ENCODE measurements at places on chromosomes 4 and X.

DNA sequence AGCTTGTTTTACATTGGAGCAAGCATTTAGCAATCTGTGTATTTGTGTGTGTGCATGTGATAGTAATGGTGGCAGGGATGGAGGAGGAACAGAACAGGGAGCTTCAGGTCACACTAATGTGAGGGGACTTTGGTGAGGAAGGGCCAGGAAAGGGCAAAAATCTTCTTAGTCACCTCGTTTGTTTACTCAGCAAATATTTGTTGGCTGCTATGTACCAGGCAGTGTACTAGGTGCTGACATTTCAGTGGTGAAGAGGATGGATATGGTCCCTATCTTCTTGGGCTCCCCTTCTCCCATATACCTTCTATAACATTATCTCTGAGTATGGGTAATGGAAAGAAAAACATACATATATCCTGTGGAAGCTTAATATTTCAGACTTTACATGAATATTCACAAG lies 48.5 kb upstream of the HDAC8 start:
- DNase-seq, result no peak

DNA sequence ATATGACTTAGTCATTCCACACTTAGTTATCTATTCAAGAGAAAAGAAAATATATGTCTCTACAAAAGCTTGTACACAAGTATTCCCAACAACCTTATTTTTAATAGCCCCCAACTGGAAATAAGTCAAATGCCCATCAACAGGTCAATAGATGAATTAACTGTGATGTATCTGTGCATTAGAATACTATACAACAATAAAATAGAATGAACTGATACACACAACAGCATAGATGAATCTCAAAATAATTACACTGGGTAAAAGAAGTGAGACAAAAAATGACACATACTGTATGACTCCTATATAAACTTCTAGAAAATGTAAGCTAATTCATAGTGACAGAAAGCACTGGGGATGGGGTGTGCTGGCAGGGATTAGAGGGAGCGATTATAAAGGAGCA lies 354.1 kb upstream of the DIPK2B start:
- no peak for DNase-seq

GRCh38 chrX:26914232-26914631 lies 548.9 kb downstream of the PPP4R3C start:
- no peak for DNase-seq

- DNase-seq, result no peak
These were observed 42.5 kb downstream of the RTL9 start for GRCh38 chrX:110401135-110401534.

DNA sequence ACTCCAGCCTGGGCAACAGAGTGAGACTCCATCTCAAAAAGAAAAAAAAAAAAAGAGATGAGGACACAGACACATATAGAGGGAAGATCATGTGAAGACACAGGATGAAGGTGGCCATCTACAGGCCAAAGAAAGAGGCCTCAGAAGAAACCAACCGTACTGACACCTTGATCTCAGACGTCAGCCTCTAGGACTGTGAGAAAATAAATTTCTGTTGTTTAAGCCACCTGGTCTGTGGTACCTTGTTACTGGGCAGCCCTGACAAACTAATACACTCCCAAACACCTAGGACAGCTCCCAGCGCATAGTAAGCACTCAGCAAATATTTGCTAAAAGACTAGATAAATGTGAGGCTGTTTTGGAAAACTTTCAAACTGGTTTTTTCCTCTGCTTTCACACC lies 59.2 kb upstream of the SMIM10 start:
- no peak for DNase-seq

DNA sequence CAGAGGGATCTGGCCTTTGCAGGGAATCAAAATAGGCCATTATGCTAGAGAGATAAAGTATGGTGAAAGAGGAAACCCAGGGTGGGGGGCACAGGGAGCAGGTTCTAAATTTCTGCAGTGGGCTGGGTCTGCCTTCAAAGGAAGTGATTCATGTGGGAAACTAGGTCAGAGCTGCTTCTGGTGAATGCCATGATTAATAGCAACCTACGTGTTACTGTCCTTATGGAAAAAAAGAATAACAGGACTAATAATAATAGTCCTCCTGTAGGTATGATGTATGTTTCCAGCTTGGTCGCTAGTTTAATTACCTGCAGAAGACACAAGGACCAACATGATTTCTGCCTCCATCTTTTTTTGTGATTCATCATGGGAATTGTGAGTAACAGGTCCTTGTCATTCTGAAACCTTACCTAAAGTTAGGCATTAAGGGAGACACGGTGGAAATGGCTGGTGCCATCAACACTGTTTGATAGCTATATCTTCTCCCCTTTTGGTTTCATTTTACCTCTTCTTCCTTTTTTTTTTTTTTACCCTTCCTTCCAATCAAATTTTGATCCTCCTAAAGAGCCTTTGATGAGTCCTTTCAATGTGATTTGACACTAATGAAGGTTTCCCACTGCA lies 180.4 kb downstream of the CPEB2 start:
- no peak for DNase-seq

DNA sequence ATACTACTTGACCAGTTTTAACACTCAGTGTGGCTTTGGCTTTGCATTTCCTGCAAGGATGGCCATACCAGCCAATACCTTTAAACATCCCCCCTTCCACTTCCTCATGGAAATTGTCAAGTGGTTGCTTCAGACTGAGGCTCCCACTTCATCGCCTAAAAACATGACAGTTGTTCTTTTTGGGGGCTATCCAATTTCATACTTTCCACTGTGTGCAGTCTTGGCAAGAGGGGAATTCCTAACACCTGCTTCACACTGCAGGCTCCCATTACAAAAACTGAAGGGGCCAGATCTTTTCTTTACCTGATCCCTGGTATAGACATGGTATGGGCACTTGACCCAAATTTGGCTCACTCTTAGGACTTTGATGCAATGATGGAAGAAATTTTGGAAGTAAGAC lies 28.5 kb upstream of the TSR2 start:
- no peak for DNase-seq

DNA sequence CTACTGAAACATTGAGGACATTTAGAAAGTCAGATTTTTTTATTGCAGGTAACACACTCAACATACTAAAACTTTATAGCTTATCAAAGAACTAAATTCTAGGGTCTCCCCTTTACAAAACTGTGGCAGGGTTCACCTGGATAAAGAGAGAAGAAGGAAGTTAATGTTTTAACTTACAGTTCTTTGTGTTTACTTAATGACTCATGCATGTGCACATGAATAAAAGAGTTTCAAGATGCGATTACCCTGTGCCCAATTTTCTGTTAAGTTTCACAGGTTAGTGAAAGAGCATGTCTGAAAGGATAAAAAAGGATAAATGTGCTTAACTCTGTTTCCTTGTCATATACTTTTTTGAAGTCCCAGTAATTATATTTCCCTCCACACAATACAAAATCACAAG lies 16.8 kb downstream of the DCAF8L1 start:
- DNase-seq, result no peak

GRCh38 chrX:93673869-93674271 lies at the start of gene FAM133A:
Gene FAM133A (plus strand): TSS chrX:93674206. CDS start chrX:93709420, 35,214 bp downstream.
- DNase-seq, result no peak

DNA sequence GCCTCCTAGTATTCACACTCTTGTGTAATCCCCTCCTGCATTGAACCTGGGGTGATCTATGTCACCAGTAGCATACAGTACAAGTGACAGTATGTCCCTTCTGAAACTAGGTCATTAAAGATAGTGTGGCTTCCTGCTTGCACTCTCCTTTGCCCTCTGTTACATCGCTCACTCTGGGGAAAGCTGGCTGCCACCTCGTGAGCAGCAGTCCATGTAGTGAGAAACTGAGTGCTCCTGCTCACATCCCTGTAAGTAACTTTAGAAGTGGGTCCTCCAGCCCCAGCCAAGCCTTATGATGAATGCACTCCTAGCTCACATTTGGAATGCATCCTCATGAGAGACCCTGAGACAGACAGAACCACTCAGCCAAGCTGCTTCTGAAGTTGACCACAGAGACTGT lies 89.8 kb upstream of the TNIP3 start:
- no peak for DNase-seq

- no peak for DNase-seq
These were observed 85.9 kb downstream of the MAGED4 start for GRCh38 chrX:52270453-52271116.

- no peak for DNase-seq
These were observed 504.5 kb upstream of the FRG1 start for GRCh38 chr4:189436207-189436606.

DNA sequence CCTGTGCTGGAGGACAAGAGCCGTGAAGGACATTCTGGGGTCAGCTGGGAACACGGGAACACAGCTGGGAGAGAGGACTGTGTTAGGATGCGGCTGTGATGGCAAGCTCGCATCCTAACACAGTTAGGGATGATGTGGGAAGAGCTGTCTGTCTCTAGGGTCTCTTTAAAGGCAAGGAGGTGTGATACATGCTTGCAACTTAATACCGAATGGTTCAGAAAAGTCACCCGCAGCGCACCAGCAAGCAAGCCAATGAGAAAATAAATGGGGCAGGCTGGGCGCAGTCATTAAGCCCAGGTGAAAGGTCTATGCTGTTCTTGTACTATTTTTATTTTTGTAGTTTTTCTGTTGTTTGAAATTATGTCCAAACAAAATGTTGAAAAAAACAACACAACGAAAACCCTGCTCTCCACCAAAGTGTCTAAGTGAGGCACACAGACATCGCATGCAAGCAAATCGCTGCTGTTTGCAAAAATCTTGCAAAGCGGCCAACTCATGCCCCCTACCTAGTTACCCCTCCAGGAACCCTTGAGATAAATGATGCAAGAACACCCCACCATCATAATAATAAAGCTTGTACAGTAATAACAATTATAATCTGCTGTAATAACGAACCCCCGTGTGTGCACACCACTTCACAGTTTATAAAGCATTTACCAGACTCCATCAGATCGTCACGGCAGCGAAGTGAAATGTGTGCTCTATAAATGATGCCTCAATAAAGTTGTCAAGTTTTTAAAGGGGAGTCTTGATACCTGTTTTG lies 17.9 kb upstream of the ADRA2C start:
- DNase-seq, result no peak

DNA sequence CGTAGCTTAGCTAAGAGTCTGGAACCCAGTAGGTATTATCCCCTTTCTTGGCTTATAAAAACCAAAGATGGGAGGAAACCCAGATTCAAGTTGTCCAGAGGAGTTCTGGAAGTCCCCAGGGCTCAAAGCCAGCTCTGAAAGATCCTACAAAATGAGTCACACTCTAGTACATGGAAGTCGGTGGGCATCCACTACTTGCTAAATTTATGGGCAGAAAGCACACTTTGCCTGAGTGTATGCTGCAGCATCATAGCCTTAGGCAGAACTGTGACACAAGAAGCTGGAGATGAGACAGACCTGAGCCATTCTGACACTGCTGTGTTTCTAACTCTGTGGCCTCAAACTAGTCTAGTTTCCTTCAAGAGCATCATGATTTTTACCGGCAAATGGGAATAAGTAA lies 429.3 kb downstream of the AFF2 start:
- peak; percentile 25 for DNase-seq

DNA sequence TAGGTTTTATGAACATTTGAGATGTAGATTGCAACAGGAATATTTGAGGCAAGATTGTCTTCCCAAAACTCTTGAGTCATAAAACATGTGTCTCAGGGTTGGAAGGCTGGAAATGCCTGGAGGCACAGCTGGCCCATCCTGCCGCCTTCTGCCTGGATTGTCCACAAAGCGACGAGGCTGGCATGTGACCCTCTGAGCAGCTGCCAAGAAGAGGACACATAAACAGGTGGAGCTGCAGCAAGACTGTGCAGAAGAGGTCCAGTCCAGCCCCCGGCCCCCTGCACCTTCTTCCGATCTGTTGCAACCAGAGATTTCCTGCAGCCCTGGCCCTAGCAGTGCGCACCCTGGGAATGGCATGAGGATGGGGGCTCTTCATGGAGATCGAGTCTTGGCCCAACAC lies 101.9 kb upstream of the BCOR start:
- DNase-seq, result no peak

GRCh38 chrX:47177079-47177478 lies 16.6 kb upstream of the UBA1 start:
- no peak for DNase-seq

GRCh38 chr4:2786152-2786671 lies 6.7 kb upstream of the SH3BP2 start:
- no peak for DNase-seq

DNA sequence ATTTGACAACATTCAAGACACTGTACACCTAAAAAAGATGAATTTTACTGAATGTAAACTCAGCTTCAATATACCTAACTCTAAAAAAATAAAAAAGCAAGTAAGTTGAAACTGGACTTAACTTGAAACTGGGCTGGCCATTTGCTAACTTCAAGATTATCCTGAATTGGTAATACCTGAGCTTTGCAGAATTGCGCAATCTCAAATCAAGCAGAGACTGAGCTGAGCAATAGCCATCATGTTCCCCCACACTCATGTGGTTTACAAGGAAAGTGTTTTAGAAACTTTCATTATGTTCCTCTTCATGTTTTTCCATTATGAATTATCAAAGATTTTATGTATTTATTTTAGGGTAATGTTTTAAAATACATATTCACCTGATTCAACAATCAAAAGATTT lies 38.7 kb downstream of the ANXA5 start:
- no peak for DNase-seq

DNA sequence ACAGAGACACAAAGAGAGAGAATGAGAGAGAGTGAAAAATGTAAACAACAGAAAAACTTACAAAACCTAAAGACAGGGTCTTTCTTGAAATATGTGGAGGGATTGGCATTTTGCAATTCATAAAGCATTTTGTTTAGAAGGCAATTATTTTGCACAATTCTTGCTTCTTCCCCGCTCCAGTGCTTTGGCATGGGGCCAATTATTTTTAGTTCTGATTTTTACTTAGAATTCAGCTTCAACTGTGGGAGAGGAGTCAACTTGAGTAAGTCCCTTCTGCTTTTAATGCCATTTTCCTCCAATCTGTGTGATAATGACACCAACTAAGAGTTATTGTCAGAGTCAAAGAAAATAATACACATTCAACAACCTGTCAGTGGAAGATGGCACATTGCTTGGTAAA lies 1051.9 kb downstream of the NLGN4X start:
- no peak for DNase-seq

GRCh38 chr4:148850257-148850995 lies 408.2 kb upstream of the NR3C2 start:
- DNase-seq, result no peak

- no peak for DNase-seq
These were observed 8.6 kb upstream of the MAML3 start for GRCh38 chr4:140162596-140162995.

DNA sequence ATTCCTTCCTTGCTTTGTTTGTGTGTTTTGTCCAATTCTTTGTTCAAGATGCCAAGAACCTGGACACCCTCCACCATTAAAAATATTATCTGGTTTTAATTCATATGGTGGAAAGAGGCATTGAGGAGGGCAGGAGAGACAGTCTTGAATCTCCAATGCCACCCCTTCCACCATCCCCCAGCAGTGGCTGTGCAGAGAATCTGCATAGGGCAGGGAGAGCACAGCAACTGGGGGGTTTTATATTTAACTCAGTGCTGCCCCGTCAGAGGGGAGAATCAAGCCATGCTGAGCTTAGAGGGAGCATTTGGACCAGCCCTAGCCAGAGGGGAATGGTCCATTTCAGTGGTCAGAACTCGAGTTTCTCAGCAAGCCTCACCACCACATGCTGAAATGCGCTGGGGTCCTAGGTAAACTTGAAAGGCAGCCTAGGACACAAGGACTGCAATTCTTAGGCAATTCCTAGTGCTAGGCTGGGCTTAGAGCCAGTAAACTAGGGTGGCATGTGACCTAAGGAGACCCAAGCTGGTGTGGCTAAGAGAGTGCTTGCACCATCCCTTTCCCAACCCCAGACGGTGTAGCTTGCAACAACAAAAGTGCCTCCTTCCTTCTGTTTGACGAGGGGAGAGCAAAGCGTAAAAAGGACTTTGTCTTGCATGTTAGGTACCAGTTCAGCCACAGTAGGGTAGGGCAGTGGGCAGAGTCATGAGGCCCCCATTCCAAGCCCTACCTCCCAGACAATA lies 34.2 kb downstream of the CCDC158 start:
- DNase-seq, result peak; percentile 28

- DNase-seq, result no peak
These were observed 111.0 kb downstream of the DDIT4L start for GRCh38 chr4:100079264-100079663.

Measured in inflammatory macrophage treated with lipopolysaccharide for 1 hour (primary cell).